AML-193 (cell line): ENCODE measurements at places on chromosomes 12 and 14.

- no peak for DNase-seq
These were observed 69.2 kb downstream of the CRACR2A start for GRCh38 chr12:3683670-3684069.

DNA sequence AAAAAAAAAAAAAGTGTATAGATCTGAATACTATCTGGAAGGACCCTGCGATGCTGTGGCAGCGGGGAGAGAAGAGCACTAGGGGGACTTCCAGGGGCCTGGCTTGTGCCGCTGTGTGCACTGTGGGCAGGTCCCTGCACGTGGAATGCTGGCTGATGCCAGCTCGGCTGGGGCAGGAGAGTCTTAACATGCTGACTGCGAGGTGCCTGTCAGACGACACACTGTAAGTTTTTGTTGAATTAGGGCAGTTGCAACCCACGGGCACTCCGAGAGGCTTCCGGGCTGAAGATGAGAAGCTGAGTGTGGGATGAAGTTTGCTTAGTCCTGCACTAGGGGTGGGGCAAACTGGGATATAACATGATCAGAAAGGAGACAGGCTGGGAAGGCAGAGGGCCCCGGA, 10.7 kb downstream of the GLT1D1 start:
- DNase-seq: no peak

DNA sequence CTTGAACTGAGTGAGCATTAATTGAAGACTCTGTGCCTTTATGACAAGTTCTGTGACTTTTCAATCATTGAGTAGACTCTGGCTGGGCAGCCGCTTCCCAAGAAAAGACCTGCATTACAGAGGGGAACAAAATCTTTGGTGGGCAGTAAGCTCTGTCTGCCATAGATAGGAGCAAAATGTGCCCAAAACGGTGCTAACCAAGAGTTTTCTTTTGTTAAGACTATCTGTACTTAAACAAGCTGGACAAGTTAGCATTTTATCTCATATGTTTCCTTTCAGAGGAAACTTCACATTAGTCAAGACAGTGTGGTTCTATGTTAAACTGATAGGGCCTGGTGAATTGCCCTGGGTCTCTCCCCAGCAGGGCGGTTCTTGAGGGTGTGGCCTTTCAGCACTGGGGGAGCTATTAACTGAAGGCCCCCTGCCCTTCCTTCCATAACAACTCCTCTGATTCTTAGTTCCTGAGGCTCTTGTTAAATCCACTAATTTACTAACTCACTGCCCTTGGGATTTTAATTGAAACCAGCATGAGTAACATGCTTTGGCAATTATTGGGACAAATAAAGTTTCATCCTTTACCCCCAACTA, 219.6 kb downstream of the KTN1 start:
- no peak for DNase-seq

GRCh38 chr14:98959958-98960616, 311.9 kb downstream of the BCL11B start:
- DNase-seq: no peak

DNA sequence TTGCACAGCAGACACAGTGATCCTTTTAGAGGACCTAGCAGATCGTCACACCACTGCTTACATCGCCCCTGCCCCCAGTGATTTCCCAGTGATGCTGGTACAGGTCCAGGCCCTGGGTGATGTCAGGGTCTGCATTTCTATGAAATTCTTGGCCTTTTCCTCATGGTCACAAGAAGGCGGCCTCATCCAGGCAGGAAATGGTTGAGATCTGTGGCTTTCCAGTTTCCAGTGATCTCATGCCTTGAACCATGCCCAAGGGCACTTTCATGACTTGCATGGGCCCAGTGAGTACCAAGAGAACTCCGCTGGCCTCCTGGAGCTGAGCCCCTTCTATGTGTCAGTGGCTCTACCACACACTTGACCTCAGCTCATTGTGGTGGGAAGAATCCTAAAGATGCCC, 41.9 kb upstream of the BDKRB2 start:
- DNase-seq: no peak

DNA sequence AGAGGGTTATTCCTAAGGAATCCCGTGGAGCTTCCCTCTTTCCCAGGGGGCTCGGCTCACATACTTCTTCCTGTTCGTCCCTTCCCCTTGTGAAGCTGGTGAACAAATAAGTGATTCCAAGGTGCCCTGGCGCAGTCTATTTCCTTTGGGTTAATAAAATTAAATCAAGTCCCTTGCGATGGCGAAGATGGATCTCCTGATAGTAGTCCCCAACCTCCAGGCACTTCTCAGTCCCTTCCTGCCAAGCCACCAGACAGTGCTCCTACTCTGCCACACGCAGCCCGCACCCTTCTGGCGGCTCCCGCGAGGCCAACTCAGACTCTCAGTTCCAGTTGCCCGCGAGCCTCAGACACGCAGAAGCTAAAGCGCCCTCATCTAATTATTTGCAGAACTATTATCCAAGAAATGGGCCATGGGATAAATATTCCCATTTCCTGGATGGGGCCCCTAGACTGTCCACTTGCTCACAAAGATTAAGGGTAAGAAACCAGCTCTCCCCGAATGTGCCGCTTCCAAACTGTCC, 2.4 kb upstream of the SIX6 start:
- DNase-seq: no peak

GRCh38 chr14:24267516-24267915, 3.9 kb downstream of the RABGGTA start:
- no peak for DNase-seq

DNA sequence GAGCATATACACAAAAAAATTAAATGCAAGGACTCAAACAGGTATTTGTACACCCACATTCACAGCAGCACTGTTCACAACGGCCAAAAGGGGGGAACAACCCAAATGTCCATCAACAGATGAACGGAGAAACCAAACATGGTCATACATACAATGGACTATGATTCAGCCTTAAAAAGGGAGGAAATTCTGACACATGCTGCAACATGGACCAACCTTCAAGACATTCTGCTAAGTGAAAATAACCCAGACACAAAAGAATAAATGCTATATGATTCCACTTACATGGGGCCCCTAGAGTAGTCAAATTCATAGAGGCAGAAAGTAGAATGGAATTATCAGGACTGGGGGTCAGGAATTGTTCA, 29.5 kb downstream of the ACTN1 start:
- no peak for DNase-seq

DNA sequence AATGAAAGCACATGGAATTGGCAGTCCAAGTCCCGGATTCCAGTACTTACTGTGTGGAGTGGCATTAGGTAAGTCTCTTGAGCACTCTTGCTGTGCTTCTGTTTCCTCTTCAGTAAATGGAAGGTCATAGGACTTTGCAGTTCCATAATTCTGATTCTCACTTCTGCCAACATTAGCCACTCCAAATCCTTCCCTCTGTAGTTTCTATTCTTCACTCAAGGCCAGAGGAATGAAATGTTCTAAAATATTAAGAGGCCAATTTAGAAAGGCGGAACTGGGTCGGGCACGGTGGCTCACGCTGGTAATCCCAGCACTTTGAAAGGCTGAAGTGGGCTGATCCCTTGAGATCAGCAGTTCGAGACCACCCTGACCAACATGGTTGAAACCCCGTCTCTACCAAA, 19.8 kb upstream of the SLC5A8 start:
- no peak for DNase-seq

GRCh38 chr14:59273737-59274136, 85.3 kb downstream of the DAAM1 start:
- no peak for DNase-seq

- DNase-seq: no peak
These were observed 28.4 kb downstream of the RTL1 start for GRCh38 chr14:100875126-100875525.

- DNase-seq: no peak
These were observed 325.1 kb downstream of the BCL11B start for GRCh38 chr14:98946940-98947339.

DNA sequence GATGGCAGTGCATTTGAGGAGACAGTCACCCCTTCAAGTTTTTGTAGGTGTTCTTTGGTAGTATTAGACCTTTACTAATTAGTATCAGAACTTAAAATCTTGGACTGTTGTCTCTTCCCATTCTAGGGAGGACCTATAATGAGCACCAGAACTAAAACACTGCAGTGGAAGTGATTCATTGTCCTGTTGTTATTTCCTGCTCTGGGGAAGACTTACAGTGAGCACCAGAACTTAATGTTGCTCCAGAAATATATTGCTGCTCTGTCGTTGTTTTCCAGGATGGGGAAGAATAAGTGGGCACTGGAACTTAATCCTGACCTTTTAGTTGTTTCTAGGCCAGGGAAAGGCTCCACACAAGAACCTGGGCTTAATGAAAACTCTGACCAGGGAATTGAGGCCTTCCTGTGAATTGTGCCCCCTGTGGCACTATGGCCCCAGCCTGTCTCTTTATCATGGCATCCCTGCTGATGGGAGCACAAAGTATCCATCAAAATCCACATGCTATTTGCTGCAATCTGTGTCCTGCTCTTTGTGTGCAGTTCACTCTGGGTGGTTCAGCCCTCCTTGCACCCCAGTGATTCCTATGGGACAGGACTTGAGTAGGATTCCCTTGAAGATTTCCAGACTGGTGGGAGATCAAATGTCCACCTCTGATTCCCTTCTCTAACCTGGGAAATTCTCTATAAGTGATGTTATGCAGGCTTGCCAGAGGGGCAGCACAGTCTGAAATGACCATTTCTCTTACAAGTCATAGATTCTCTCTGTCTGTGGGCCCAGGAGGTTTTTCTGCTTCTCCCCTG, 175.8 kb downstream of the PAWR start:
- DNase-seq: no peak

GRCh38 chr14:102694530-102695166, 82.6 kb upstream of the TRAF3 start:
- peak; percentile 57 for DNase-seq

- no peak for DNase-seq
These were observed 302.8 kb downstream of the FSCB start for GRCh38 chr14:44204061-44204835.

- no peak for DNase-seq
These were observed 277.7 kb upstream of the DDHD1 start for GRCh38 chr14:53430870-53431269.

DNA sequence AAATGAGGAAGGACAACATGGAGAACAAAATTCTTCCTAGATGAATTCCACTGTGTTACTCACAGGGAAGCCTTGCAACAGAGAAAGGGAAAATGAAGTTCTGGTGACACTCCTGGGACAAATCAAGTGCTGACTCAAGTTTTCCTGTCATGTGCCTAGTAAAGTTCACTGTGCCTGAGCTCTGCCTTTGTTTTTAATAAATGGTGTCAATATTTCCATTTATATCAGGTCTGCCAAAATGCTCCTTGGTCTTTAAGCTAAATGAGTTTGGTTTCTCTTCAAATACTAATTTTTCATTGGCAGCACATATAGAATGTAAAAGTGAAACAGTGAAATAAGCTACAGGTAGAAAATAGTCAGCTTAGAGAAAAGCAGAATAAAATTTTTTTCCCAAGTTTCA, 33.0 kb downstream of the HIGD1C start:
- DNase-seq: no peak

- DNase-seq: no peak
These were observed 28.8 kb downstream of the ATXN2 start for GRCh38 chr12:111570084-111570961.

DNA sequence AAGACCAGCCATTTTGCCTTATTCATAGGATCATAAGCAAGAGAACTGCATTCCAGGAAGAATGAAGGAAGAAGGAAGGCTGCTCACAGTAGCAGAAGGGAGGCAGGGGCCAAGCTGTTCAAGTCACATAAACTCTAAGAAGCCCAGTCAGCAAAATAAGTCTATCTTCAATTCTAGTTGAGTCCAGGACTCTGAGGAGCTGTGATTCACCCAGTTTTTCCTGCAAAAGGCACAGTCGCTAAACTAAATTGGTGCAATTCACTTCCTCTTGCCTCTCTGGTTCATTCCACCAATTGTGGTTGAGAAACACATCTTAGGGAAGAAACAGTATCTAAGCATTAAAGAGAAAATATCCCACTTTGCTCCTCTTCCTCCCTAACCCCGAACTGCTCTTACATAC, 9.8 kb downstream of the ZNF641 start:
- no peak for DNase-seq

GRCh38 chr12:100433701-100434100, 40.0 kb upstream of the NR1H4 start:
- DNase-seq: no peak

GRCh38 chr12:6953442-6954315, 2.5 kb downstream of the PTPN6 start:
- DNase-seq: peak; percentile 93

- DNase-seq: no peak
These were observed 23.9 kb downstream of the NID2 start for GRCh38 chr14:52044791-52045522.

- DNase-seq: peak; percentile 57
These were observed 50.3 kb downstream of the ADAMTS20 start for GRCh38 chr12:43501703-43502102.

- no peak for DNase-seq
These were observed 172.8 kb upstream of the NUDT4 start for GRCh38 chr12:93204896-93205295.

GRCh38 chr14:33917661-33918060, 33.2 kb downstream of the EGLN3 start:
- DNase-seq: no peak

GRCh38 chr12:127655691-127656090, 611.3 kb upstream of the TMEM132C start:
- no peak for DNase-seq

DNA sequence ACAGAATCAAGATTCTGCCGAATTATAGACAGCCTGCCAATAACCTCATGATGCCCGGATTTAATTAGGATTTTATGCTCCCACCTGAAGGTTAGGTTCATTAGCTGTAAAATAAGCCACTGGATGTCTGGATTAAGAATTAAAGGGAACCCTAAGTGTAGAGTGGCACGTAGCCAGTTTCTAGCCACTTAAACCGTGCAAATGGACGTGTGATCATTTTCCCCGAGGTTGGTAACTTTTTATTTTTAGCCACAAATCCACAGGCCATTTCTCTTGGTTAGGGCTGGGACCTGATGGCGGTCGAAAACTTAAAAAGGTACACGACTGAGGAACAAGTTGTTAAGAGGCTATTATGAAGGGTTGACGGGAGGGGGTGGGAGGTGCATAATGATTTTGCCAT, 127.3 kb upstream of the TMPO start:
- no peak for DNase-seq

GRCh38 chr12:104793285-104793684, 164.8 kb downstream of the SLC41A2 start:
- no peak for DNase-seq

GRCh38 chr14:104877806-104878550, 12.9 kb downstream of the CEP170B start:
- DNase-seq: no peak

DNA sequence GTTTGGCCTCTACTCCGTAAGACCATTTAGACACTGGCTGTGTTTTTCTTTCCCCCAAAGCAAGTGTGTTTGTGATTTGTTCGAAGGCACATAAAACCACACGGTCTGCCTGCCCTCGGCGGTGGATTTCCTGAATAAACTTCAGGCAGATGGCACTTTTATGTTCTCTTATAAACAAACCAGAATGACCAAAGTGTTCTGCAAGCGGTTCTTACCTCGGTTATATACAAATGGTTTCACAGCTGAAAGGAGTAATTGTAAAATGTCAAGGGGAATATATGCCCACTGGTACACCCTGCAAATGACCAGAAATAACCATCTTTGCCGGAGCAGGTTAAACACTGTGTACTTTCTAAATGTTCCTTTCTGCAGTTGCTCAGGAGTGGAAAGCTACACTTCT, 1475.8 kb upstream of the TMEM132C start:
- no peak for DNase-seq
